ENCODE measurements at places on chromosomes 6 and 20. TPM values are rescaled to one million over a fixed set of nuclear protein-coding genes. Genes with fewer than 3 reads are reported as not detected.

DNA sequence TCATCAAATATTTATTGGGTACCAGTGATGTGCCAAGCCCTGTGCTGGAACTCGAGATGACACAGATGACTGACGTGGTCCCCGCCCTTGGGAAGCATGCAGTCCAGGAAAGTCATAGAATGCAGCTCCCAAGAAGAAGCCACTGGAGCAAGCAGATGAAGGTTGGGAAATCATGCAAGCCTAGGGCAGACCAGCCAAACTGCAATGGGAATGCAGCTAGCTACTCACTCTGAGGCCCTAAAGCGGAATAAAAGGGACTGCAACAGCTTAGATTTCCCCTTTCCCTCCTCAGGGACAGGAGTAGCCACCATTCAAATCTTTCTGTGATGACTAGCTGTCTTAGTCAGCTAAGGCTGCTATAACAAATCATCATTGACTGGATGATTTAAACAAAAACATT lies 152.2 kb downstream of the MAFB start:
- no peak overlapping the region for H3K27ac ChIP-seq
- DNase-seq: no peak
- H3K27me3 ChIP-seq: peaks cover 8% of the 10 kb centered on the region

DNA sequence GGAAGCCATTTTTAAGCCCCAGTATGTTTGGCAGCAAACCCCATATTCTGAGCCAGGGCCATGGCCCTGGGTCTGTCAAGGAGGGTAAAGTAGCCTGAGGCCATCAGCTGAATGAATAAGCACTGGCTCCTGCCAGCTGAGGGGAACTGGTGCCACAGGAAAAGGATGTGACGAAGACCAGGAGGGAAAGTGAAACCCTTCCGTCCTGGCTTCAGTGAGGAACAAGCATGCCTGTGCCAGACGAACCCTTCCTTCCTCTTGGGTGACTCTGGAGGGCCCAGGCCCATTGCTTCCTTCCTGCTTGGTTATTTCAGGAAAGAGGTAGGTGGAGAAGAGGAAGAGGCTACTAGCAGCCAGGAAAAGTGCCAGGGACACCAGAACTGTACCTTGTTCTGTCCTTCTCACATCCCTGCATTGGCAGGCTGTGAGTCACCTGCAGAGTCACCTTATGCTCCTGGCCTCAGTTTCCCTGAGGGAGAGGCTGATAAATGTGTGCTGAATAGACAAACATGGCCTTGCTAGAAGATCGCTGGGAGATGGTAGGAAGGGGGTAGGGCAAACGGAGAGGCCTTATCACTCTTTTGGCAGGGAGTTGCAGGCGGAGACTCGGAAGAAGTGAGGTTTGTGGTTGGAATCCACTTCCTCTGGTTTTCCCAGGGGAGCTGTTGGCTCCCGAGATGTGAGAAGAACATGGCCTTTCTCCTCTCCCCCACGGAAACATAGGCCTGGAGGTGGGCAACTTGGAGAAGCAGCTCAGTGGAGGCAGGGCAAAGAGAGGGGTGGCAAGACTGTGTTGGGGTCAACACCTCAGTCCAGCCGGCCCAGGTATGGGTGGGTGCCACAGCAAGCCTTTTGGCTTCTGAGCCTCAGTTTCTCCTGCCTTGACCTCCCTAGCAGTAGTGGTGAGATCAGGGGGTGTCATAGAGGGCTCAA lies 37.4 kb downstream of the COX4I2 start:
- H3K27me3 ChIP-seq: no peaks in the 10 kb centered on the region
- peaks cover 30% of the 10 kb centered on the region for H3K36me3 ChIP-seq
- peak overlapping the region; percentile 100 for H3K27ac ChIP-seq
- H3K4me1 ChIP-seq: peaks cover 93% of the 10 kb centered on the region

DNA sequence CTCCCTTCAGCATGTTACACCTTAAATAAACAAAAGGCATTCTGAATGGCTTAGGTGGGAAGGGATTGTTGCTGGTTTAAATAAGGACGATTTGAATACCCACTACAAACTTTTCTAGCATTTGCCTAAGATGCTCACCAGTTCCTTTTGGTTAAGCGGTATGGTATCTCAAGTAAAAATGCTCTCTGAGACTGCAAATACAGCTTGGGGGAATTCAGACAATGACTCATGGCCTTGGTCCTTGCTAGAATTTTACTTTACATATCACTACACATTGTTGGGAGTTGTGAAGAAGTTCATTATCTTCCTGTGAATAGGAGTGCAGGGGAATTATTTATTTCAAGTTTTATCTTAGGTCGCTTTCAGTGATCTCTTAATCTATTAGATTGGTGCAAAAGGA lies 670.7 kb downstream of the UTRN start:
- H3K4me1 ChIP-seq: no peaks in the 10 kb centered on the region
- no peak for DNase-seq
- H3K27me3 ChIP-seq: peaks cover 13% of the 10 kb centered on the region
- H3K36me3 ChIP-seq: no peaks in the 10 kb centered on the region

DNA sequence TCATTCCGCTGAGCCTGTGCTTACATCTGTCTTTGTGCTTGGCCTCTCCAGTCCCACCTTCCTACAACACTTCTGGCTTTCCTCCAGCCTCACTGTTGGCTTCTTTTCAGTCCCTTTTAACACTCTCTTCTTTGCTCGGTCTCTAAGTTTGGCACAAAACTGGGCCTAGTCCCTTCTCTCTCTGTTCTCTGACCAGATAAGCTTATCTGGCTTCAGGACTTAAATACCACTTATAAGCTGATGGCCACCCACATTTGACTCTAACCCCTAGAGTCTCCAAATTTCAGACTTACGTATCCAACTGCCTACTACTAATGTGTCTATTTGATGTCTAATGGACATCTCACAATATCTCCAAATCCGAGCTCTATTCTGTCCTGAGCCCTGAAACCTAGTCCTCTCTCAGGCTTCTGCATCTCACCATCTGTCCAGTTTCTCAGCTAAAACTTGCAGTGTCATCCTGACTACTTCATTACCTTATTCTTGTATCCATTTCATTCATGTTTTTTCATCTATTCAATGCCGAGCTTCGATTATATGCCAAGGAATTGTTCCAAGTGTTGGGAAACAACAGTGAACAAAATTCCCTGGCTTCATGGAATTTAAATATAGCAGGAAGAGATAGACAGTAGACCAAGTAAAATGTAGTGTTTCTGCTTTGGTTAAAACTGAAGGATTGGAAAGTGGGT lies 40.1 kb downstream of the TBPL1 start:
- no peaks in the 10 kb centered on the region for H3K36me3 ChIP-seq
- H3K27ac ChIP-seq: no peak overlapping the region
- no peaks in the 10 kb centered on the region for H3K4me1 ChIP-seq

DNA sequence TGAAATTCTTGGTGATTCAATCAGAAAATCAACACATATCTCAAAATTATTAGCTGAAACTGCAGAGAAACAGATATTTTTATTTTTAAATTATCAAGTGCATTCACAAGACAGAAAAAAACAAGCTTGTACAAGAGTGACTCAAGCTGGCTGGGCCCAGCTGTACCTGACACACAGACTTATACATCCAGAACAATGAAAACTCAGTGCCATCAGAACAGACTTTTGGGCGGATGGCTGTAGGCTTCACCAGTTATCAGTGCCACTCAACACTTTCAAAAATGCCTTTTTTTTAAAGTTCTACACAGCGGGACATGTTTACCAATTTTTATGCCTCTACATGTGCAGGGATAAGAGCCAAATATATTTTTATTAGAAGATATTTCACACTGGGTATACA lies 102.8 kb downstream of the MYB start:
- DNase-seq: no peak
- H3K27ac ChIP-seq: no peak overlapping the region
- H3K36me3 ChIP-seq: peaks cover 5% of the 10 kb centered on the region

GRCh38 chr6:14100138-14100537 lies 17.4 kb upstream of the CD83 start:
- H3K27me3 ChIP-seq: peaks cover 5% of the 10 kb centered on the region
- H3K4me3 ChIP-seq: no peak overlapping the region
- no peaks in the 10 kb centered on the region for H3K36me3 ChIP-seq
- H3K27ac ChIP-seq: peak overlapping the region; percentile 3
- no peak for DNase-seq
- peaks cover 20% of the 10 kb centered on the region for H3K4me1 ChIP-seq

- H3K4me3 ChIP-seq: peak overlapping the region; percentile 13
- H3K36me3 ChIP-seq: no peaks in the 10 kb centered on the region
- H3K27ac ChIP-seq: no peak overlapping the region
- H3K27me3 ChIP-seq: no peaks in the 10 kb centered on the region
Observed at GRCh38 chr6:15887491-15888461, 224.9 kb upstream of the DTNBP1 start.

DNA sequence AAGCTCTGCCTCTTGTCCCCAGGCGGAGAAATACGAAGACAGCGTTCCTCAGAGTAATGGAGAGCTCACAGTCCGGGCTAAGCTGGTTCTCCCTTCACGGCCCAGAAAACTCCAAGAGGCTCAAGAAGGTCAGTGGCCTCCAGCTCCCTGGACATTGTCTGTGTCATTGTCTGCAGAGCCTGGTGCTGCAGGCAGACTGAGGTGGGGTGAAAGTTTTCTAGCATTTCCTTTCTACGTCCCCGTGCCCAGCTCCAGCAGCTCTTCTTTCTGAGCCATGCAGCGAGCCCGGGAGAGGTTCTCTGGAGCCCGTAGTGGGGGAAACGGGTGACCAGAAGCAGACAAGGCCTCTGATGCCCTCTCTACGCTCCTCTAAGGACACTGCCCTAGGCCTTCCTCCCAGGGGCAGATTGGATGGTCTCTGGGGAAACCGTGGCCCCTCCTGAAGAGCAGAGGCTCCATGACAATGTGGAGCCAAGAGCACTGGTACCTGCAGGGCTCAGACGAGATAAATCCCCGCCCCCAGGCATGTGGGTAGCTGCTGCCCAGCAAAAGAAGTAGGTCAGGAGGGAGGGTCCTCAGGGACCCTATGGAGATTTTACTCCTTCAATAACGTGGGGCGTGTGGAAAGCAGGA lies 58.4 kb downstream of the EZR start:
- H3K4me1 ChIP-seq: peaks cover 4% of the 10 kb centered on the region
- H3K4me3 ChIP-seq: no peak overlapping the region
- no peak for DNase-seq

GRCh38 chr6:13624871-13625288 lies 9.7 kb downstream of the NOL7 start:
- no peak overlapping the region for H3K4me3 ChIP-seq
- H3K36me3 ChIP-seq: peaks cover 30% of the 10 kb centered on the region
- H3K27me3 ChIP-seq: no peaks in the 10 kb centered on the region
- DNase-seq: no peak
- peaks cover 6% of the 10 kb centered on the region for H3K4me1 ChIP-seq

GRCh38 chr6:105372849-105373182 lies 30.1 kb downstream of the PREP start:
- H3K27ac ChIP-seq: no peak overlapping the region
- peaks cover 16% of the 10 kb centered on the region for H3K36me3 ChIP-seq

GRCh38 chr6:50850223-50851048 lies 31.8 kb downstream of the TFAP2B start:
- no peaks in the 10 kb centered on the region for H3K4me1 ChIP-seq
- H3K27ac ChIP-seq: no peak overlapping the region
- H3K27me3 ChIP-seq: peaks cover 27% of the 10 kb centered on the region
- H3K4me3 ChIP-seq: no peak overlapping the region

DNA sequence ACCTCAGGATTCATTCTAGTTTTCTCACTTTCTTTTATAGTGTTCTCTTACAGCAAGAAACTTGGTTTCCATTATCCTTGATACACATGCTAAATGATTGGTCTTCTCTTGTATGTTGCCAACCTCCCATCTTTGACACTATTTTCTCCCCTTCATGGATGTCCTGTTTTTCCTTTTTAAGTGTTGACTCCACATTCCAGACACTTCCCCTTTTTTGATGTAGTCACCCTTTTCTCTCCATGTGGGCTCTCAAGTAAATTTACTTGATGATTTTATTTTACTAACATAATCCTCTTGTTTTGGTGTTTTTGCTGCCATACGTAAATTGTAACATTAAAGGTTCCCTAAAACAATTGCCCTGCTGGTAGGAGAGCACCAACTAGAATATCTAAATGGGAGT lies 148.1 kb downstream of the ZFAND3 start:
- no peak overlapping the region for H3K27ac ChIP-seq
- no peak overlapping the region for H3K4me3 ChIP-seq
- H3K27me3 ChIP-seq: no peaks in the 10 kb centered on the region
- H3K4me1 ChIP-seq: peaks cover 71% of the 10 kb centered on the region
- H3K36me3 ChIP-seq: peaks cover 5% of the 10 kb centered on the region
- DNase-seq: no peak

DNA sequence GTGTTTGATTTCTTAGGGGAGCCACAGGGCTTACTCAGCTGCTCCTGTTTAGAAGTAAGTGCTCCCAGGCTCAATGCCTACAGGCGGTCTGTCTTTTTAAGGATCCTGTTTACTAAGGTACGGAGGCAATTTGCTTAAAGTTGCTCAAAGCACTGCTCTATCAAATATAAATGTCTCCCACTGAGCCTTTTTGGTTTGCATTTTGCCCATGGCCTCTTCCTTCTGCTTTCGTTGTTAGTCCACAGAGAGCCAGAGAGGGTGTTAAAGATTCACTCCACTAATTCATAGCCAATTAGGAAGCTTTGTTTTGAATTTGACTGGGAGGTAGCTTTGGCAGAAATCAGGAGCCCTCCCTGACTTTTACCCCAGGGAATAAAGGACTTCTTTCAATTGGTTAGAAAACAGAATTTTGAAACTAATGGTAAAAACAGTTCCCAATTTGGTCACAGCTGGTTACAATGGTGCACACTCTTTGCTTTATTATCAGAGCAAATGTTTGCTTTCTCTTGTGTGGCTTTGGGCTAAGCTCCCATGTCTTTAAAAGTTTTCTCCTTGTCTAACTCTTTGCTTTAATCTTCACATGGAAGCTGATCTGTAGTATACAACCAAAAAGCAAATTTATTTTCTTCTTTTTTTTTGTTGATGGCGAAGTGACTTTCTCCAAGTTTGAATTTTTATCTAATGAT lies 126.2 kb downstream of the IMPG1 start:
- peaks cover 7% of the 10 kb centered on the region for H3K27me3 ChIP-seq
- DNase-seq: no peak
- no peak overlapping the region for H3K4me3 ChIP-seq
- no peaks in the 10 kb centered on the region for H3K4me1 ChIP-seq
- H3K27ac ChIP-seq: no peak overlapping the region

GRCh38 chr6:149859938-149860337 lies 4.2 kb downstream of the LRP11 start:
- peaks cover 14% of the 10 kb centered on the region for H3K4me1 ChIP-seq
- DNase-seq: no peak
- no peak overlapping the region for H3K4me3 ChIP-seq

The DLK2 gene
- not detected for total RNA-seq

The OTOR gene
- not detected for total RNA-seq

The FAM162B gene
- not detected for total RNA-seq

The EYA2 gene
- total RNA-seq: not detected

The CPXM1 gene
- 47.8 TPM for total RNA-seq

The GGTLC1 gene
- total RNA-seq: not detected

The MEP1A gene
- total RNA-seq: not detected

The SLC22A2 gene
- total RNA-seq: not detected

The COX4I2 gene
- total RNA-seq: not detected

Measured in natural killer cell treated with Interleukin-12 subunit alpha and Interleukin-12 subunit beta and Interleukin-15 and Interleukin-18, amount 100 ng/mL, for 72 hours (primary cell).